ENCODE measurements at places on chromosomes 2 and 18. TPM values are rescaled to one million over a fixed set of nuclear protein-coding genes. Genes with fewer than 3 reads are reported as not detected.

The DCDC2C gene
- total RNA-seq = not detected

The TMEM247 gene
- total RNA-seq = not detected

The DDX18 gene
- total RNA-seq = 88.7 TPM

The CNGA3 gene
- not detected for total RNA-seq

The COL6A3 gene
- total RNA-seq = 0.19 TPM

The NEU2 gene
- total RNA-seq = not detected

The KCNJ13 gene
- total RNA-seq = not detected

The LRP2 gene
- 0.02 TPM for total RNA-seq

The TYMS gene
- 57.0 TPM for total RNA-seq

The ELP2 gene
- 100 TPM for total RNA-seq

The PLA2R1 gene
- total RNA-seq = 7.5 TPM

The SLC9A2 gene
- total RNA-seq = 0.09 TPM

The RUFY4 gene
- total RNA-seq = not detected

The TWIST2 gene
- total RNA-seq = 30.2 TPM

The PCARE gene
- not detected for total RNA-seq

The EMX1 gene
- total RNA-seq = not detected

The RFX8 gene
- not detected for total RNA-seq

The TEX261 gene
- 52.3 TPM for total RNA-seq

The COLEC12 gene
- total RNA-seq = not detected

The DHRS9 gene
- total RNA-seq = not detected

The GDF7 gene
- not detected for total RNA-seq

The CELF4 gene
- not detected for total RNA-seq

The METTL8 gene
- total RNA-seq = 55.1 TPM

The OTX1 gene
- 1.4 TPM for total RNA-seq

The KCNG3 gene
- total RNA-seq = not detected

The IL1F10 gene
- not detected for total RNA-seq

The PSMA8 gene
- total RNA-seq = not detected

The APCDD1 gene
- total RNA-seq = 0.37 TPM

The TUBA3E gene
- not detected for total RNA-seq

The TIGD1 gene
- 4.9 TPM for total RNA-seq

The SLC23A3 gene
- total RNA-seq = 2.6 TPM

The BOLL gene
- total RNA-seq = not detected

The PLCD4 gene
- 0.40 TPM for total RNA-seq

The SERPINB10 gene
- not detected for total RNA-seq

The CDK15 gene
- total RNA-seq = not detected

The ACTG2 gene
- not detected for total RNA-seq

The IL36RN gene
- total RNA-seq = not detected

The ARHGEF4 gene
- total RNA-seq = 52.0 TPM

The TXNDC2 gene
- total RNA-seq = not detected

The SEPTIN10 gene
- total RNA-seq = 78.9 TPM

The B3GNT7 gene
- not detected for total RNA-seq

The NT5DC4 gene
- not detected for total RNA-seq

The RAB12 gene
- total RNA-seq = 28.4 TPM

The CAD gene
- 59.5 TPM for total RNA-seq

The OSGEPL1 gene
- 3.7 TPM for total RNA-seq

The PROKR1 gene
- total RNA-seq = not detected
